Fibroblast of the conjunctiva (primary cell): ENCODE measurements at places on chromosomes 11 and 22.

- no peak for DNase-seq
Observed at GRCh38 chr11:67416416-67417335, 1.2 kb downstream of the CARNS1 start.

DNA sequence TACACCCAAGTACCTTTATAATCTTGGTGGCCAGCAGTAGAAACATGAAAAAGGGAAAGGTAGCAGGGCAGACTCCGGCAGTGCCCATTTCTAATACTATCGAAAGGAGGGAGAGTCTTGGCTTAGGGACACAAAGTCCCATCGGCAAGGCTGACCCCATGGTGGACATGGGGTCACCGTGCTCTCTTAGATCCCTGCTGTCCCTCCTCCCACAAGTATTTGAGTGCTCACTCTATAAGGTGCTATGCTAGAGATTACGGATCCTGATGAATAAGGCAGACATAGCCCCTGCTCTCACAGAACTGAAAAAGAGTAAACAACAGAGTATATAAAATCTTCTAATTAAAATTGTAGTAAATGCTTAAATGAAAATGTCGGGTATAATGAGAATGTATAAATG lies 172.4 kb upstream of the PITPNB start:
- DNase-seq: no peak

DNA sequence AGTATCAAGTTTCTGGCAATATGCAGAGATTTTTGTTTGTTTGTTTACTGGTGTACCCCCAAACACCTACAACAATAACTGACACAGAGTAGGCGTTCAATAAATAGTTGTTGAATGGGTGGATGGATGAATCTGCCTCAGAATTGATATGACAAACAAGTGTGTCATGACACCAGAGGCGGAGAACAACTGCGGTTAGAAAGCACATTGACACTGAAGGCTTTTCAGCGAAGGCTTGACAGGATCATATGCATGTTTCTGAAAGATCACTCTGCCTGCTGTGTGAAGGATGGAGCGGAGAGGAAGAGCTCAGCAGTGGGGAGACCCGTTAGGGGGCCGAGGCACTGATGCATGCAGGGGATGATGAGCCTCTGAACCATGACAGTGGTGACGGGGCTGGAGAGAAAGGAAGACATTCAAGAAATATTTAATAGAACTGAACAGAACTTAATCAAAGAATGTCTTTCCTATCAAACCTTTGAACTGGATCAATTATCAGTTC lies 108.5 kb upstream of the USP47 start:
- DNase-seq: no peak

- no peak for DNase-seq
Observed at GRCh38 chr11:97751405-97751804, 1269.3 kb upstream of the CNTN5 start.

GRCh38 chr22:29459773-29460172 lies 20.2 kb upstream of the NEFH start:
- no peak for DNase-seq

DNA sequence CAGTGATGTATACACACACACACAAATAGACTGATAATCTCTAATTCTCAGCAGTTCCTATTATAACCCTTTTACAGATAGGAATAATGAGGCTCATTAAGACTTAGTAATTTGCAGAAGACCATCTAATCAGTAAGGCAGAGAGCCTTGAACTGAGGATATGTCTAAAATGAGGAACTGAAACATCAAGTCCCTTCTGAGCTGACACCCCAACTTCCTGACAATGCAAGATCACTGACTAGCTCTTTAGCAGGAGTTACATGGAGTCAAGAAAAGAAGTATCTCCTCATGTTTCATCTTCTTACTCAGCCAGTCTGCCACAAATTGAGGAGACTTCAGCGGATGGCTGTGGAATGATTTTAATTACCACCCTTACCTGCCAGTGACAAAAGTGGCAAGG lies 193.0 kb downstream of the MSANTD4 start:
- no peak for DNase-seq

DNA sequence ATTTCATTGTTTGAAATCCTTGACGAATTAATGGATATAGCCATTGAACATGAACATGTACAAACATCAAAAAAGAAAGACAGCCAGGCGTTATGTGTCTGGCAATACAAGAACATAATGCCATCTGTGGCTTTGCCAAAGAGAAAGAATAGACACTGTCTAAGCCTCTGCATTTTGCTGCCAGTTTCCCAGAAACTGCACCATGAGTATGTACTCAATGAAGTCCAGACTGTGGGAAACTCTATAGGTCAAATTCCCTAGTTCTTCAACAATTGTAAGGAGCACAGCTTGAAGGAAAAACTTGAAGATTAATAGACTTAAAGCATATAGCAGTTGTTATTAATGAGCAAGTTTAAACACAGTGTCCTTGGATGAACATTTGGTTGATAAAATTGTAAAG lies 71.3 kb downstream of the BBOX1 start:
- no peak for DNase-seq

DNA sequence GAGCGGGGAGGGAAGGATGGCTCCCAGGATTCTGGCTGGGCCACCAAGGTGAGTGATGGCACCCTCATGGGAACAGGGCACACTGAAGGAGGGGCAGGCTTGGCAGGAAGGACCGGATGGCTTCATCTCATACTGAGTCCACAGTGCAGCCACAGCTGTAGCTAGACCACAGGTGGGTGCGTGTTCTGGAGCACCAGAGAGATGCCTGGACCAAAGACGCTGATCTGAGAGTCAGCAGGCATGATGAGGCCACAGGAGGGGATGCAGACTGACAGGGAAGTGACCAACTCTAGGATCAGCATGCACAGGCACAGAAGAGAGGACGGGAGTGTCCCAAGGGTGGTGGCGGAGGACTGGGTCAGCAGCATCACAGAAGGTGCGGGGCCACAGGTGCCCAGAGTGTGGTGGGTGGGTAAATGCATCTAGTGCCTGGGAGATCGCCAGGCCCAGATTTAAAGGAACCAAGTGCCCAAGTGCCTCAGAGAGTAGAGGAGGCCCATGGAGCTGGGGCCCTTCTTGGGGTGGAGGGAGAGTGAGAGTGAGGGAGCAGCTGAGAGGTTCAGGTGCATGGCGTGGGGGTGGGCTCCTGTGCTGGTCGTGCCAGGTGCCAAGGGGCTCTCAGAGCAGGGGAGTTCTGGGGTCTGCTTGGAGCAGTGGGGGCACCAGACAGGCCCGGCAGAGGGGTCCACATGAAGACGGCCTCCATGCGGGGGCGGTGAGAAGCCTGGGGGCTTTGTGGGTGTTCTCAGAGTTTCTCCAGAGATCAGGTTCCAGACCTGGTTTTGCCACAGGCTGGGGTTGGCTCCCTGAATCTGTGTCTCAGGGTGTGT lies 113.7 kb downstream of the CEP164 start:
- DNase-seq: no peak

GRCh38 chr22:42856179-42856864 lies 751 bp downstream of the ARFGAP3 start:
- no peak for DNase-seq

DNA sequence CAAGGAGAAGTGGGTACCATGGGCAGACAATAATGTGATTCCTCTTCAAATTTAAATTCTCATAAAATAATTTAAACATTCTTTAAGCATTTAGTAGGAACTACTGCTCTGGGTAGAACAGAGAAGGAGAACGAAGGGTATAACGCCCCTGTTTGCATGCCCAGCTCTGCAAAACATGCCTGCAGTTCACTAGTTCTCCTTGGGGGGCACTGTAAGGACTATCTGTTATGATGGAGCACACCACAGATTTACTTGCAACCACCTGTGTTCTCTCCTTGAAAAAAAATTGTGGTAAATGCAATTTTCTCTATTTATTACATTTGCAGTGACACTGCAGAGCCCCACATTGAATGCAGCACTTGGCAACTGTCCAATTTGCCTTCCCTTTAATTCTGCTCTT lies 100.3 kb downstream of the GUCY1A2 start:
- no peak for DNase-seq
